PC-3 (cell line): ENCODE measurements at places on chromosomes 11 and 22.

DNA sequence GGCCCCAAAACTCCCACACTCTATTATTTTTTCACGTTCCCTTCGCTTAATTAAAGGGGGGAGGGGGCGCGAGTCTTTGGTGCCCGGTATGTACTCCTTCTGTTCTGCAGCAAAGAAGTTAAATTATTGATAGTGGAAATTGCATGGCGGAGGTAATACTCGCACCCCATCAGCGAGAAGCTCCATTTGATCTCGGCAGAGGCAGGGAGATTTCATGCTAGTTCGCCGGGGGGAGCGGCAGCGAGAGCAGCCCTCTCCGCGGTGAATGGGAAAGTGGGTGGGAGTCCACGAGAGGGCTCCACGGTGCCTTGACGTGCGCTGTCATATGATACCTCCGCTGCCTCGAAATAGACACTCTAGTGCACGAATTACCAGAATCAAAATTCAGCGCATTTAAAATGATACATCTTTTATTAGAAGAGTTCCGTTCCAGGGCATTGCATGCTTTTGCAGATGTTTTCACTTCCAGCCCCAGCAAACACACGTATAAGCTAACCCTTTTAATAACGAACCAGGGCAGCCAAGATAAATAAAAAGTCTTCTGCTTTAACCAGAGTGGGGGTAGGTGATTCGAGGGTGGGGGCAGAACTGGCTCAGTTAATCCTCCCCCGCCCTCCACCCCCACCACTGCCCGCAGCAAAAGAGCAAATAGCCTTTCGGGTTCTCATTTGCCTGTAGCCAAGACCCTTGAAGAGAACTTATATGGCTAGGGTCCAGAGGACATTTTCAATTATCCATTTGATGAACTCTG, 1.3 kb upstream of the BDNF start:
- H3K27ac ChIP-seq, result 0 out of 2 replicates have a peak overlapping the region, but pooled peaks have one; percentile 20
- no peaks in the 10 kb centered on the region for H3K27me3 ChIP-seq
- no peaks in the 10 kb centered on the region for H3K36me3 ChIP-seq
- peak overlapping the region; percentile 79 for H3K4me3 ChIP-seq
- peak; percentile 52 for DNase-seq

- DNase-seq, result peak; percentile 86
- peak overlapping the region; percentile 6; the same call in 1 of the 2 replicates for H3K4me3 ChIP-seq
- H3K27ac ChIP-seq, result peak overlapping the region; percentile 83
- H3K27me3 ChIP-seq, result no peaks in the 10 kb centered on the region
- H3K4me1 ChIP-seq, result peaks cover 15% of the 10 kb centered on the region
Measured at GRCh38 chr11:80297858-80298632, 857.2 kb upstream of the TENM4 start.

DNA sequence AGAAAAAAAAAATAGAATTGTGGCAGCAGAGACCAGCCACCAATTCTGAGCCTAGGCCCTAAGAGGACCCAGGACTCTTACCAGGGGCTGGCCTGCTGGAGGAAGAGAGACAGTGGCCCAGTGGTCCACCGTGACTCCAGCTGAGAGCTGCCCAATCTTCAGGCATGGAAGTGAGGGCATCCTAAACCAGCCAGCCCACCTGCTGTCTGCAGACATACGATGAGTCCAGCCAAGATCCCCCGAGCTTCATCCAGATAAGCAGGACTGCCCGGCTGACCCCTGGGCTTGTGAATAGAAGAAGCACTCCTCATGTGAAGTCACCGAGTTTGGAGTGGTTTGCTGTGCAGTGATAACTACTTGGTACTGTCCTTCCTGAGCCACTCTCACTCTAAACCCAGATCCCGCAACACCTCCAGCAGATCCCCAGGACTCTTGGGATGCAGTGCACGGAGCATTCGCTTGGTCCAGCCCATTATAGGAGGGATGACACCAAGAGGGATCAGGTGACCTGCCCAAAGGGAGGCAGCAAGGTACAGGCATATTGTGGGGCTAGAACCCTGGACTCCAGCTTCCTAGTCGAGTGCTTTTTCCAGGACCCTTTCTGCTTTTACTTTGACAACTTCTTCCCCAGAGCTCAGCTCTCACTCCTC, 41.7 kb upstream of the FGF3 start:
- no peaks in the 10 kb centered on the region for H3K4me1 ChIP-seq
- no peaks in the 10 kb centered on the region for H3K27me3 ChIP-seq
- no peak overlapping the region for H3K27ac ChIP-seq
- H3K4me3 ChIP-seq, result no peak overlapping the region
- no peaks in the 10 kb centered on the region for H3K36me3 ChIP-seq
- no peak for DNase-seq

GRCh38 chr11:131889146-131889577, 518.7 kb downstream of the NTM start:
- H3K27ac ChIP-seq, result peak overlapping the region; percentile 87
- H3K27me3 ChIP-seq, result no peaks in the 10 kb centered on the region
- peaks cover 46% of the 10 kb centered on the region for H3K4me1 ChIP-seq
- no peak overlapping the region for H3K4me3 ChIP-seq
- no peaks in the 10 kb centered on the region for H3K36me3 ChIP-seq
- peak; percentile 66 for DNase-seq

GRCh38 chr11:9941991-9942390, 278.1 kb downstream of the SWAP70 start:
- no peaks in the 10 kb centered on the region for H3K27me3 ChIP-seq
- H3K36me3 ChIP-seq, result no peaks in the 10 kb centered on the region
- H3K4me1 ChIP-seq, result no peaks in the 10 kb centered on the region
- H3K4me3 ChIP-seq, result no peak overlapping the region

DNA sequence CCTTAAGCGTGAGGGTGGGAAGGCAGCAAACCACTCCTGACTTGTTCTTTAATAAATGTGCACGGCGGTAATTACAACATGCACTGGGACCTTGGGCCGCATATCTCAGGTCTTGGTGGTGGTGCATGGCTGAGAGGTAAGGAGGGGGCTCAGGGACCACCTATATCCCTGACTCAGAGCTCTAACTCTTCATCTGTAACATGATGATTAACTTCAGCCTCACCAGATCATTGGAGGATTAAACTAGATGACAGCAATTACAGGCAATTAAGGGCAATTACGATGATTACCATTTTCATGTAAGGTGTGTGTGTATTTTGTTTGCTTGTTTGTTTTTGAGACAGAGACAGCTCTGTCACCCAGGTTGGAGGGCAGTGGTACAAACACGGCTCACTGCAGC, 45.0 kb downstream of the FBLN1 start:
- H3K4me3 ChIP-seq, result no peak overlapping the region
- no peak overlapping the region for H3K27ac ChIP-seq
- H3K4me1 ChIP-seq, result peaks cover 15% of the 10 kb centered on the region
- no peaks in the 10 kb centered on the region for H3K36me3 ChIP-seq
- no peak for DNase-seq
- H3K27me3 ChIP-seq, result no peaks in the 10 kb centered on the region

- no peak overlapping the region for H3K27ac ChIP-seq
- H3K36me3 ChIP-seq, result no peaks in the 10 kb centered on the region
- peak; percentile 63 for DNase-seq
- H3K27me3 ChIP-seq, result peaks cover 62% of the 10 kb centered on the region
- no peaks in the 10 kb centered on the region for H3K4me1 ChIP-seq
Measured at GRCh38 chr11:124069429-124070401, 28.6 kb upstream of the OR10G7 start.

GRCh38 chr11:114236829-114237228, 59.4 kb upstream of the NNMT start:
- H3K27me3 ChIP-seq, result peaks cover 83% of the 10 kb centered on the region
- no peaks in the 10 kb centered on the region for H3K36me3 ChIP-seq
- H3K27ac ChIP-seq, result no peak overlapping the region
- H3K4me3 ChIP-seq, result no peak overlapping the region
- H3K4me1 ChIP-seq, result no peaks in the 10 kb centered on the region

GRCh38 chr22:22600531-22601261, 41.6 kb upstream of the PRAME start:
- no peaks in the 10 kb centered on the region for H3K36me3 ChIP-seq
- DNase-seq, result no peak
- no peak overlapping the region for H3K4me3 ChIP-seq
- peaks cover 6% of the 10 kb centered on the region; the same call in 1 of the 2 replicates for H3K27me3 ChIP-seq

DNA sequence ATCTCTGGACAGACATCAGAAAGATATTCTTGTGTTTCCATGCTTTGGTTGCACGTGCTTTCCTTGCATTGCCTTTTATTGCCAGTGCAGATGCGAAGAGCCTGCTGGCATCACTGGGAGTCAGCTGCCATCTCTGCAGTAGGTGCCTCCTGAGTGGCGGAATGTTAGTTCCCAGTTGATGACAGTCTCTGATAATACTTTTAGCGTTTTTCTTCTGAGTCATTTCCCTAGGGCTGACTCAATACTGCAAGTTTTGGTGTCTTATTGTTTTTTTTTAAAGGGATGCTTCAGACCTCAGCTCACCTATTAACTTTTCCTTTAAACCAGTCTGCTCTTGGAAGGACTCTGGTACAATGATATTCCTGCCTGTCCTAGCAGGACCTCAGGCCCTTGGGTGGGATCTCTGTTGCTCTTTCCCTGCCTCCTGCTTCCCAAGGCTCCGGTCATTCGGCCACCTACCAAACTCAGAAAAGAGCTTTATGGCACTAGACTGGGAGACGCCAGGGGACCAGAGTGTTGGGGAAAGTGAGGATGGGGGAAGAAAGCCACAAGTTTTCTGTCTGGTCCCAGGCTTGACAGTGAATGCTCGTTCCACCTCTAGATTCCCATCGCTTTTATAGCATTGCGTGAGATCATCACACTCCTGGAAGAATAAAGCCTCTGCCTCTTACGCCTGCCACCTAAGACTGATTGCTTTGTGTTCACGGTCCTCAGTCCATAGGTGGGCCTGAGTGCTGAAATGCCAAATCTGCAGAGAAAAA, 308.7 kb downstream of the DDX10 start:
- no peaks in the 10 kb centered on the region for H3K36me3 ChIP-seq
- DNase-seq, result peak; percentile 96
- H3K4me1 ChIP-seq, result peaks cover 22% of the 10 kb centered on the region
- H3K4me3 ChIP-seq, result no peak overlapping the region
- peak overlapping the region; percentile 61 for H3K27ac ChIP-seq

- peak; percentile 26 for DNase-seq
- H3K4me3 ChIP-seq, result no peak overlapping the region
- H3K27me3 ChIP-seq, result no peaks in the 10 kb centered on the region
- H3K27ac ChIP-seq, result no peak overlapping the region
- H3K36me3 ChIP-seq, result 0 out of 2 replicates have a peak, but pooled peaks cover under 1% of the 10 kb centered on the region
Measured at GRCh38 chr11:73047773-73048371, 94.2 kb downstream of the FCHSD2 start.

GRCh38 chr11:108994887-108995286, 330.0 kb downstream of the DDX10 start:
- DNase-seq, result no peak
- no peak overlapping the region for H3K27ac ChIP-seq

DNA sequence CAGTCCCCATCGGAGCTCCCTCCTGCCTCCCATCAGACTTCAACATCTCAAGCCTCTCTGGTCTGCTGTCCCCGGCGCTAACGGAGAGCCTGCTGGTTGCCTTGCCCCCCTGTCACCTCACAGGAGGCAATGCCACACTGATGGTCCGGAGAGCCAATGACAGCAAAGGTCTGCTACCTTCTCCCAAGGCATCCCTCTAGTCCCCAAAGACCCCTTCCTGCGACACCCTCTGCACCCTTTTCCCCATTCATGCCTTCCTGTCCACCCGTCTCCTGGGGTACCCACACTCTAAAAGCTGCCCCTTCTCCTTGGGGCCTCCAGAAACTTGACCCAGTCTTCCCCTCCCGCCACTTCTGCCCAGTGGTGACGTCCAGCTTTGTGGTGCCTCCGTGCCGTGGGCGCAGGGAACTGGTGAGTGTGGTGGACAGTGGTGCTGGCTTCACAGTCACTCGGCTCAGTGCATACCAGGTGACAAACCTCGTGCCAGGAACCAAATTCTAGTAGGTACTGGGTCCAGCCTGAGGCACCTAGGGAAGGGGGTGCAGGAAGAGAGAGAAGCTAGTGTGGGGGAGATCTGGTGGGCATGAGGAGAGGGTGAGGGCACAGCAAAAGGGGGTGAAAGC, 860 bp downstream of the UPK2 start:
- H3K27me3 ChIP-seq, result no peaks in the 10 kb centered on the region
- no peaks in the 10 kb centered on the region for H3K36me3 ChIP-seq
- peaks cover 8% of the 10 kb centered on the region; the same call in 1 of the 2 replicates for H3K4me1 ChIP-seq
- H3K27ac ChIP-seq, result no peak overlapping the region
- H3K4me3 ChIP-seq, result no peak overlapping the region
- DNase-seq, result no peak

- H3K27ac ChIP-seq, result no peak overlapping the region
- peaks cover 7% of the 10 kb centered on the region; the same call in 1 of the 2 replicates for H3K27me3 ChIP-seq
- no peak for DNase-seq
- H3K36me3 ChIP-seq, result no peaks in the 10 kb centered on the region
- H3K4me3 ChIP-seq, result no peak overlapping the region
Measured at GRCh38 chr11:58193391-58193790, 4.5 kb downstream of the OR9Q2 start.

DNA sequence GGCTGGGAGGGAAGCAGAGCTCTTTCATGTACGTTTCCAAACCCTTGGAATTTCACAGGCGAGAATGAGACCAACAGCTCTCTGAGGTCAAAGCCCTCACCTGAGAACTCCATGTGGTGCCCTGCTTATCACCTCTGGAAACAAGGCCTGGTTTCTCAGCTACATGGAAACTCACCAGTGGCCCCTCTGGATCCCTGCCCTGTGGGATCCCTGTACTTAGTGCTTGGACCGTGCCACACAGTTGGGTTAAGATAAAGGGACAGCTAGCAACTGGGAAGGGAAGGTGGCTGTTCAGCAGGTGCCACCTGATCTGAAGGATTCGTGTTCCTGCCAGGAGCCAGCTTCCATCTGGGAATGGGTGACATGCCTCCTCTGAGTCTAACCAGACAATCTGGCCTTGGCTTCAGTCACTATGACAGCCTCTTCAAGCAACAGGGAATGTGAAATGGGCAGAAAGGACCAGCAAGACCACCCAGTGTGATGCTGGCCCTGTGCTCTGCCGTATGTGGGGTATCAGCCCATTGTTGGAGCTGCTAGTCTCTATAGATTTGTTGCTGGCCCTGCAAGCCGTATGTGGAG, 54.3 kb upstream of the BID start:
- no peak for DNase-seq
- H3K4me1 ChIP-seq, result no peaks in the 10 kb centered on the region
- H3K27me3 ChIP-seq, result no peaks in the 10 kb centered on the region
- no peaks in the 10 kb centered on the region for H3K36me3 ChIP-seq
- no peak overlapping the region for H3K4me3 ChIP-seq

- H3K4me3 ChIP-seq, result no peak overlapping the region
- H3K27ac ChIP-seq, result no peak overlapping the region
- peak; percentile 30 for DNase-seq
- peaks cover 27% of the 10 kb centered on the region for H3K27me3 ChIP-seq
- H3K4me1 ChIP-seq, result no peaks in the 10 kb centered on the region
- no peaks in the 10 kb centered on the region for H3K36me3 ChIP-seq
Measured at GRCh38 chr11:112554586-112554985, 293.9 kb upstream of the PLET1 start.
